Eye (tissue), 1 donor: ENCODE measurements at places on chromosomes 16 and 17.

- no peak for DNase-seq
These were observed 4.0 kb downstream of the UNC13D start for GRCh38 chr17:75839942-75840798.

- no peak for DNase-seq
These were observed 147.6 kb upstream of the HS3ST3A1 start for GRCh38 chr17:13749166-13749890.

DNA sequence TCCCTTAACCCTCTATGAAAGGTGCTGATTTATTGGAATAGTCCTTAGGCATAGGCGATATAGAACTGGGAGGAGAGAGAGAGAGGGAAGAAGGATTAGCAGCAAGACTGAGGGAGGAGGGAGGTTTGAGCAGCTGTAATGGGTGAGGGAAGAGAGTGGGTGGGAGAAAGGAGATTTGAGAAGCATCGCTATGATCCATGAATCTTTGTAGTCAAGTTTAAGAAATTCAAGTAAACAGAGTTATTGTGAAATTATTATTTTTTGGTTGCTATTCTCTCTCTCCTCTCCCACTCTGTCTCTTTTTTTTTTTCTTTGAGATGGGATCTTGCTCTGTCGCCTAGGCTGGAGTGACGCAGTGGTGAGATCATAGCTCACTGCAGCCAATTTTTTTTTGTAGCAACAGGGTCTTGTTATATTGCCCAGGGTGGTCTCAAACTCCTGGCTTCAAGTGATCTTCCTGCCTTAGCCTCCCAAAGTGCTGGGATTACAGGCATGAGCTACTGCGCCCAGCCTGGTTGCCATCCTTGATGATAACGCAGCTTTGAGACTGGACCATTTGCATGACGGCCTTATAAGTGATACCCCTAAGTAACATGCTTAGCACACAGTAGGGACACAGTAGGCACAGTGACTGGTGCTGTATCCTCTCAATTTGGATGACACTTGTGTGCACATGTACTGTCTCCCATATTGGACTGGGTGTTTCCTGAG lies 21.0 kb upstream of the TNS4 start:
- DNase-seq = no peak

DNA sequence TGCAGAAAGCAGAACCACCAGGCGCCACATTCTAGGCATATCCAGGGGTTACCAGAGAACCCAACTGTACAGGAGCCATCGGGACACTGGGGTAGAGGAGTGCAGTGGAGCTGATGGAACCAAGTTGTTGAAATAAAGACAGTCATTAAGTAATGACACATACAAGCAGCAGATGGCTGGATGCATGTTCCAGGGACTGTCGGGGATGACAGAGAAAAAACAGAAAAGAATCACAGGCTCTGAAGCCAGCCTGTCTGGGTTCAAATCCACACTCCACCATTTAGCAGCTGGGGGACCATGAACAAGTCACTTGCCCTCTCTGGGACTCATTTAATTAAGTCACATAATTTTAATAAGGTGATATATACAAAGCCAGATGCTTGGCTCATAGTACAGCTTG lies 117.1 kb downstream of the ZNF423 start:
- DNase-seq = no peak

DNA sequence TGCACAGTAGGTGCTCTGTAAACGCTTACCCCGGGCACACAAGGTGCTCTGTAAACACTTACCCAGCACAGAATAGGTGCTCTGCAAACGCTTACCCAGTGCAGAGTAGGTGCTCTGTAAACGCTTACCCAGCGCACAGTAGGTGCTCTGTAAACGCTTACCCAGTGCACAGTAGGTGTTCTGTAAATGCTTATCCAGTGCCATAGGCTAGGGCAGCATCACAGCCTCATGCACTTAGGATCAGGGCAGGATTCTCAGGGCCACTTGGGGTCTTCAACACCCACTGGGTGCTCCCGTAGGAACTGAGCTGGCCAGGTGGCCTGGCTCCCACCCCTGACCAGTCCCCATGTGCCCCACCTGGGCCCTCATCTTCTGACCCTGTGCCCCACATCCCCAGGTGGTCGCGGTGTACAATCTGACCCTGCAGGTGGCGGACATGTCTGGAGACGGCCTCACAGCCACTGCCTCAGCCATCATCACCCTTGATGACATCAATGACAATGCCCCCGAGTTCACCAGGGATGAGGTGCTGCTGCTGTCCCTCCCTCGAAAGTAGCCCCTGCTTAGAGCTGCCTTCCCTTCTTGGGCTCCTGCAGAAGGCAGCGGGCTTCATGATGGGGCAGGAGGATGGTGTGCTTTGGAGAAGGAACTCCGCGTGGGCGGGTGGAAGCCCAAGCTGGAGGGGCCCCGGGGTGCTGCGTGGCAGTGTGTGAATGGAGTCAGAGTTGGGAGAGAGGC lies 13.1 kb downstream of the SLC22A31 start:
- peak; percentile 80 for DNase-seq

DNA sequence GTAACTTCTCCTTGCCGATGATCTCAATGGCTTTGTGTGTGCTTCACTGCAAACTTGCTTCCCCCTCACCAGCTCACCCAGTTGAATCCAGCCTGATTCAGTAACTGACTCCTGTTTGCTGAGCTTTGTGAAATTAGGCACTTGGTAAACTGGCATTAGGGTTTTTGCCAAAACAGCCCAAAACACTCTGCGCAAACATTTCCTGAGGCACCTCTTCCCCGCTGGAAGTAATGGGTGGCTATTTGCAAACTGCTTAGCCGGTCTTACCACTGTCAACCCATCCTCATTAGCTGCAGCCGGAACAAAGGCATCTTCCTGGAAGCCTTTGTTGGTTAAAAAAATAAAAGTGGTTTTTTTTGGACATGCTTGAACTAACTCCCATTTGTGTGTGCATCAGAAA lies 353.2 kb downstream of the MAF start:
- peak; percentile 40 for DNase-seq

DNA sequence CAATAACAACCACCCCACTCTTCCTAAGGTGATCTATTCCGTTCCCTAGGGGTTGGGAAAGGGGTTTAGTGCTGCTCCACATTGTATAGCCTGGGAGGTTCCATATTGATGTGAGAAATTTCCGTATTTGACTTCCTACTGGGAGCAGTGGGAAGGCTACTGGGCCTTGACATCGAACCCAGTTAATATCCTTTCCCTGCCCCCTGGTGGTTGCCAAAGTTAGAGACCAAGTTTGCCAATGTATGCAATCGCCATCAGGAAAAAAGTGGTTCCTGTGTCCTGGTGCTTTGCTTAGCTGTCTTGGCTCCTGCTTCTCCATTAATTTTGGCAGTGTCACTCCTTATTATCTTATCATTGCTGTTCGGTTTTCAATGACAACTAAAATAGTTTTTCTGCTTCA lies 914.9 kb downstream of the KCNJ2 start:
- no peak for DNase-seq

DNA sequence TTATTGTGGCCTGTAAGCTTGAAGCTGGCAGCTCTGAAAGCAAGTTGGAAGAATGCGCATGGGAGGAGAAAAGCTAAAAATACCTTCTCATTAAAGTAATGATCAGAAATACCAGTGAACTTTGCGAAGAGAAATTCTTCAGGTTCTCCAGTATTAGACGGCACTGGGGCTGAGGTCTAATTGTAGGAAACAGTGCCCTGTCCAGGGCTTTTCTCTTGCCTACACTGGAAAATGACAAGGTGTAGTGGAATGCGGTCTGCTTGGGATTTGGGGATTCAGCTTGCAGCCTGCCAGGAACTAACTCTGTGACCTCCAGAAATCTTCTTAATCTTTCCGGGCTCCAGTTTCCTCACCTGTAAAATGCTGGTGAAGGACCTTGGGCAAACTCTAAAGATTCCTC lies 53.3 kb upstream of the KCNJ16 start:
- peak; percentile 13 for DNase-seq

DNA sequence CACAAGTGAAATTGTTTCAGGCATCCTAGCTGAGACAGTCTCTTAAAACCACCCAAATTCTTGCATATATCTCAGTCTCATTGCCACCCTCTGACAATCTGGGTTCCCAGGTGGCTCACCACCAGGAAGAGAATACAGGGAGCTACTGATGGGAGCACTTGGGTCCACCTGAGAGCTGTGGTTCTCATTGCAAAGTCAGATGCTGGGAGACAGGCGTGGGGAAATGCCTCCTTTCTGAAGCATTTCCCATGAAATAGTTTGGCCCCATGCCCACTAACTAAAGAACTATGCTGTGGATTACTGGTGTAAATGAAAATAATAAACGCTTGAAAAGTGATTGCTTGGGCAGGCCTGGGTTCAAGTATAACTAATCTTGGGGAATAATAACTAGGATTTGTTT lies 70.3 kb downstream of the CMC2 start:
- DNase-seq = peak; percentile 28

- DNase-seq = no peak
These were observed 19.3 kb upstream of the ARHGAP44 start for GRCh38 chr17:12769981-12770380.

DNA sequence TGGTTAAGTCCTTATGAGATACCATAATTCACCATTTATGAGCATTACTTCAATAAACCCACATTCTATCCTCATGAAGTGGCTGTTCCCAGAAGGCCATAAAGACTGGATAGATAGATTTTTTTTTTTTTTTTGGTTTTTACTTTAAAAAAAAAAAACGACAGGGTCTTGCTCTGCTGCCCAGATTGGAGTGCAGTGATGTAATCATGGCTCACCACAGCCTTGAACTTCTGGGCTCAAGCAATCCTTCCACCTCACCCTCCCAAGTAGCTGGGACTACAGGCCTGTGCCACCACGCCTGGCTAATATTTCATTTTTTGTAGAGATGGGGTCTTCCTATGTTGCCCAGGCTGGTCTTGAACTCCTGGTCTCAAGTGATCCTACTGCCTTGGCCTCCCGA lies 102.3 kb downstream of the XYLT1 start:
- no peak for DNase-seq

DNA sequence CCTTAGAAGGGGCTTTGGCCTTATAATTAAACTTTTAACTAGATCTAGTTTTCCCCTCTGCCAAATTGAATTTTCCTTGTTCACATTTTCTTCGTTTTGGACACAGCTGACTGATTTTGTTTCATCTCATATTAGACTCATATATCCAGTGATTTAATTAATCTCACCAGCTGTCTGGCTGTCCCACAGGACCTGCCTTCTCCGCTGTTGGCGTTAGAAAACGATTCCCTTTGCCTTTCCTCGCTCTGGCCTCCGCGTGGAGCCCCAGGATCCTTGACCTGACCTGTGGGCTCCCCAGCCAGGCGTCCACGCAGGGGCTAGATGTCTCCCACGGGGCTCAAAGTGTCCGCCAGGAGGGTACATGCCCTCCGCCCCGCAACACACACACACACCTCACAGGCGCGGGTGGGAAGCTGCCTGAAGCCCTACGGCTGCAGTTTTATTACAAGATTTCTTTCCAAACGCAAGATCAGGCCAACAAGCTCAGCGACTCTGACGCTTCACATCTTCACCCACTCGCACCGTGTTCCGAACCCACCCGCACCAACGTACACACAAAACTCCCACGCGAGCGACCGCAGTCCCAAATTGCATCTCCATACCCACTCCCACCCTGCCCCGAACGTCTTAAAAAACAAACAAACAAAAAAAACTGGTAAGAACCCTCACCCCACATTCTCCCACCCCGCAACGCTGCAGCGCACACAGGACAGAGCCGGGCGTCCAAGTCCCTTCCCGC lies 1.1 kb downstream of the RPRML start:
- DNase-seq = peak; percentile 57

DNA sequence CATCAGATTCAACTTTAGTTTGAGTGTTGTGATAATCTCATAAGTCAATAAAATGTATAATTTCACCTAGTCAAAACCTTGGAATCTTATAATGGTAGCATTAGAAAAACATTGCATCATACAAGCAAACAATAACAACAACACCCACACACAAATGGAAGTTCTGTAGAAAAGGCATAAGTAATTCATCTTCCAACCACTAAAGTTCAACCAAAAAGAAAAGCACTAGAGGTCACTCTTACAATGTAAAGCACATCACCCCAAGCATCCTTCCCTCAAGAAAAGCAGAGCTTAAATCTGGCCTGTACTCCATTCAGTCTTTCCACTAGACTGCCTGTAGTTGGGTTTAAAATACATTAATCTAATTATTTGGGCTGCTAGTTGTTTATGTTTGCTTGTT lies 1.8 kb downstream of the CNTNAP4 start:
- peak; percentile 67 for DNase-seq
